Psoas muscle (tissue), 8 donors: ENCODE measurements at places on chromosomes 13 and 19. TPM values are rescaled to one million over a fixed set of nuclear protein-coding genes. Genes with fewer than 3 reads are reported as not detected.

Gene CYP4F2
- not detected for total RNA-seq

Gene FXYD1
- total RNA-seq: 409 TPM

Gene OR7D2
- not detected for total RNA-seq

Gene APC2
- 0.04 TPM for total RNA-seq

Gene THSD8
- 1.5 TPM for total RNA-seq

DNA sequence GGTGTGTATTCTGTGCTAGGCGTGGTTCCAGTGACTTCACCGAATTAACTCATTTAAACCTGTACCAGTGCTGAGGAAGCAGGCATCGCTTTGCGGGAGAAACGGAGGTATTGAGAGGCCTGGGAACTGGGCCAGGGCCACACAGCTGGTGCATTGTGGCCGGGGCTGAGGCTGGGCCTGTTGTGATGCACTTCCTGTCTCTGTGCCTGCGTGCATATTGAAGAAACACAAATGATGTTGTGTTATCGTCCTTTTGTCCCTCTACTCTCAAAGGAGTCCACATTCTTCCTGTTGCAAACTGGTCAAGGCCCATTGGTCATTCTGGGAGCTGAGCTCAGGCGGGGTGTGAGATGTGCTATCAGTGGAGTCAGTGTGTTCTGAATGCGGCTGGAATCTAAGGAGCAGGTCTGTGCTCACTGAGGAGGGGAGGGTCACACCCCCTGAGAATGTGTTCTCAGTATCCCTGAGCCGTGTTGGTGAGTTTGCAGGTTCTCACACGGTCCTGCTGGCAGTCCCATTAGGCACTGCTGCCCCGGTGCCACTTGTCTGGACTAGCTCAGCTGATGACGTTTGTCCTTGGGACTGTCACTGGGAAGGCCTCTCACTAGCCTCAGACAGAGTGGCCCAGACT lies 62.1 kb downstream of the ARHGEF7 start:
- peaks cover 87% of the 10 kb centered on the region for H3K4me1 ChIP-seq
- peak; percentile 65 for DNase-seq
- no peaks in the 10 kb centered on the region for H3K27me3 ChIP-seq
- no peaks in the 10 kb centered on the region for H3K36me3 ChIP-seq
- peak overlapping the region; percentile 3 for H3K4me3 ChIP-seq
- peak overlapping the region; percentile 77 for H3K27ac ChIP-seq

- no peaks in the 10 kb centered on the region for H3K4me1 ChIP-seq
- no peak for DNase-seq
- H3K36me3 ChIP-seq: no peaks in the 10 kb centered on the region
These were observed 147.3 kb downstream of the SLC7A1 start for GRCh38 chr13:29448174-29448573.

DNA sequence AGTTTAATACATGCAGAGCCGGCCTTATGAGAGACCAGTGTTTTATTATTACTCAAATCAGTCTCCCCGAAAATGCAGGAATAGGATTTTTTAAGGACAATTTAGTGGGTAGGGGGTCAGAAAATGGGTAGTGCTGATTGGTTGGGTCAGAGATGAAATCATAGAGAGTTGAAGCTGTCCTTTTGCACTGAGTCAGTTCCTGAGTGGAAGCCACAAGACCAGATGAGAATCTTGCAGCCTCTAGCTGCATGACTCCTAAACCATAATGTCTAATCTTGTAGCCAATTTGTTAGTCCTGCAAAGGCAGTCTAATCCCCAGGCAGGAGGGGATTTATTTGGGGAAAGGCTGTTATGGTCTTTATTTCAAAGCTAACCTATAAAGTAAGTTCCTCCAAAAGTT lies 1163.9 kb downstream of the DIAPH3 start:
- no peak overlapping the region for H3K4me3 ChIP-seq
- no peaks in the 10 kb centered on the region for H3K4me1 ChIP-seq
- no peaks in the 10 kb centered on the region for H3K36me3 ChIP-seq
- H3K27me3 ChIP-seq: no peaks in the 10 kb centered on the region
- no peak for DNase-seq

DNA sequence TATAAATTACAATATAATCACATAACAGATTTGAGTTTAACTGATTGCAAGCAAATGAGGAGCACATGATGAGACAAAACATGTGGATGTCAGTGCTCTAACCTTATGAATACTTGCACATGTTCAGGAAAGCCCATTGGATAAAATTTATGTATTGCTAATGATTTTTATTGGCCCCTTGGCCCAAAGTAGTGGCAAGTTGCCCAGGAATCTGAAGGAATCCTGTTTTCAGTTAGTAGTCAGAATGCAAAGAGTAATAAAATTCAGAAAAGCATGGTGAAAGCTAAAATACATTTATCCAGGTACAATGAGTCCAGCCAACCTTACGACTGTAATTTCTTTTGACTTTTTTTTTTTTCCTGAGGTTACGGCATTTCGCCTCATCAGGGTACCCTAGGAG lies 1539.4 kb downstream of the EFNB2 start:
- DNase-seq: no peak
- H3K27me3 ChIP-seq: no peaks in the 10 kb centered on the region
- H3K27ac ChIP-seq: no peak overlapping the region
- no peak overlapping the region for H3K4me3 ChIP-seq
- no peaks in the 10 kb centered on the region for H3K4me1 ChIP-seq

DNA sequence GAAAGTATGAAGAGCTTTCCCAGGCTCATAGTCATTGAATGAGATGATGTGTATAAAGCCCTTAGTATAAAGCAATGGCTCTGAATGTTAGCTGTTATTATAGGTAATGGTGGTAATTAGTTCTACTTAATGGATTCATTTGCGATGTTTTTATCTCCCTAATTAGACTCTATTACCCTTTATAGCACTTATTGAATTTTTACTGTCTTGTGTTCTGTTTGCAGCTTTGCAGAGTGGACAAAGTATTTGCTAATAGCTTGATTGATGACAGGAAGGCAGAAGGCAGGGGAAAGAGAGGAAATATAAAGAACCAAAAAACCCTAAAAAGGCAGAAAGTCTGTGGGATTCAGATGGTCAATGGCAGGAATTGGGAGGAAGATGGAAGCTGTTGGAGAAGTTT lies 524.4 kb upstream of the SPRY2 start:
- H3K4me3 ChIP-seq: no peak overlapping the region
- H3K27ac ChIP-seq: no peak overlapping the region
- no peaks in the 10 kb centered on the region for H3K36me3 ChIP-seq
- no peak for DNase-seq
- no peaks in the 10 kb centered on the region for H3K27me3 ChIP-seq

DNA sequence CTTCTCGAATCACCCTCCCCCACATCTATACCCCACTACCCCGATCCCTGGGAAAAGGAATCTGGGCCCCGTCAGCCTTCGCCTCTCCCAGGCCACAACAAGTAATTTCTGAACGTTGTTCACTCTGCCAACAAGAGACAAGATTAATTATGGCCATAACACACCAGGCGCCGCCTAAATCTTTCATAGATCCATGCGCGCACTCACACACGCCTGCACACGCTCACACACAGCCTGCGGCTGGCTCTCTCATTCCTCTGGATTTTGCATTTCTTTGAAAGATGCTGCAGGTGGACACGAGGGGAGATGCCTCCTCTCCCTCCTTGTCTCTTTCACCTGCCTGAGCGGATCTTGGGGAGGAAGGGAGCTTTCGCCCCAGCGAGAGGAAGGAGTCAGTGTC lies 17.1 kb downstream of the ZNRF4 start:
- H3K36me3 ChIP-seq: no peaks in the 10 kb centered on the region
- no peak overlapping the region for H3K27ac ChIP-seq
- no peak for DNase-seq
- H3K27me3 ChIP-seq: peaks cover 26% of the 10 kb centered on the region
- no peak overlapping the region for H3K4me3 ChIP-seq
- no peaks in the 10 kb centered on the region for H3K4me1 ChIP-seq

DNA sequence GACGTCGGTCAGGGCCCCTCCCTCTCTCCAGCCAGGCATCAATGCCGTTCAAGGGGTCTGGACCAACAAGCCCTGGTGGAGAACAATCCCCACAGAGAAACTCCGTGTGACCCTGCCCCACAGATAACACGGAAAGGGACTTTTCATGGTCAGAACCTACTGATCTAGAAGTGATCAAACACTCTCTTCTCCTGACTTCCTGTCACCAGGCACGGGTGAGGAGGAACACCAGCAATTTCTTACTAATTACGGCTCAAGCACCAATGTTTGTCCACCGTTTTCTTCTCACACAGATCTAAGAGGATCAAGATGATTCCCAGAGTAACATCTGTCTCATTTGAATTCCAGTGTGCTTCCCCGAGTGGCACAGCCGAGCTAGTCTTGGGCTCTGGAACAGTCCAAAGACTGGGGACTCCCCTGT lies 11.8 kb downstream of the RASA3 start:
- no peaks in the 10 kb centered on the region for H3K27me3 ChIP-seq
- no peak overlapping the region for H3K4me3 ChIP-seq
- no peak overlapping the region for H3K27ac ChIP-seq
- no peak for DNase-seq
- H3K4me1 ChIP-seq: peaks cover 54% of the 10 kb centered on the region
- H3K36me3 ChIP-seq: no peaks in the 10 kb centered on the region

DNA sequence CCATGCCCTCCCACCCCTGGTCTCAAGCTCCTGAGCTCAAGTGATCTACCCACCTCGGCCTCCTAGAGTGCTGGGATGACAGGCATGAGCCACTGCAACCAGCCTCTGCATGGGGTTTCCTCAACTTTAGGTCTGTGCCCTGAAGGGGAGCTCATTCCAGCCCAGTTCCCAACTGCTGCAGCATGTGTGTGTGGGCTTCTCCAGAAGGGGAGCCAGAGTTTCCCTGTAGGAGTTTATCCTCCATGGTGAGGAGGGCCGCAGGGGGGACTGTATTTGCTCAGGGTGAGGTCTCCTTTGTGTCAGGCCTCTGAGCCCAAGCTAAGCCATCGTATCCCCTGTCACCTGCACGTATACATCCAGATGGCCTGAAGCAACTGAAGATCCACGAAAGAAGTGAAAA lies 11.3 kb upstream of the ZNF808 start:
- no peak overlapping the region for H3K27ac ChIP-seq
- no peak for DNase-seq
- H3K36me3 ChIP-seq: no peaks in the 10 kb centered on the region

GRCh38 chr19:5983367-5983955 lies 5.5 kb upstream of the RANBP3 start:
- H3K4me1 ChIP-seq: peaks cover 8% of the 10 kb centered on the region
- no peak overlapping the region for H3K27ac ChIP-seq
- no peak for DNase-seq
- peaks cover 2% of the 10 kb centered on the region for H3K27me3 ChIP-seq
- no peaks in the 10 kb centered on the region for H3K36me3 ChIP-seq

DNA sequence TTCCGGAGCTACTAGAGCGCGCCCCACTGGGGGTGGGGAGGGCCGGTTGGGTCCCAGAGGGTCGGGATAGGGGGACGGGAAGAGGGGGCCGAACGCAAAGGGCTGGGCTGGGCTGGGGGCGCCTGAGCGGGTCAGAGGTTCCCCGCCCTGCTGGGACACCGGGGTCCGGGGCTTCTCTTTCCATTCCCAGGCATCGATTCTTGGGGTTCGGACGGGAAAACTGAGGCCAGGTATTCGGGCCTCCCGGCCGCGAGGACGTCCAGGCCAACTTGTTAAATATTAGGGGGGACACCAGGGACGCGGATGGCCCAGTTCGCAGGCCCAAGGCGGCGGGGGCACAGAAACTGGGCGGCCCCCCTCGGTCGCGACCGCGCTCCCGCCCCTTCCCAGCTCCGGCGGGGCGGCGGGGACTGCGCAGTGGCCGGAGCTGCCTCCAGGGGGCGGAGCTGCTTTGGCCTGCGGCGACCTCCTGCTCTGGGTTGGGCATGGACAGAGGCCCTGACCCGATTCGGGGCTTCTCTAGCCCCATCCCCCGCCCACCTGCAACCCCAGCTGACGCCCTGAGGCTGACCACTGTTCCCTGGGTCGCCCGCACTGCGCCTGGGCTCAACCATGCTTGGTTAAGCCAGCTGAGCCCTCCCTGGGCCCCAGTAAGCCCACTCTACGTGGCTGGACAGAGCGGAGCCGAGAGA lies 1.2 kb upstream of the KLF16 start:
- DNase-seq: peak; percentile 79
- peak overlapping the region; percentile 91 for H3K27ac ChIP-seq
- no peaks in the 10 kb centered on the region for H3K27me3 ChIP-seq
- peaks cover 8% of the 10 kb centered on the region for H3K4me1 ChIP-seq
- H3K36me3 ChIP-seq: no peaks in the 10 kb centered on the region

- no peaks in the 10 kb centered on the region for H3K4me1 ChIP-seq
- H3K36me3 ChIP-seq: no peaks in the 10 kb centered on the region
- H3K27me3 ChIP-seq: no peaks in the 10 kb centered on the region
- H3K4me3 ChIP-seq: no peak overlapping the region
These were observed 12.8 kb downstream of the ZNF439 start for GRCh38 chr19:11861301-11861700.

DNA sequence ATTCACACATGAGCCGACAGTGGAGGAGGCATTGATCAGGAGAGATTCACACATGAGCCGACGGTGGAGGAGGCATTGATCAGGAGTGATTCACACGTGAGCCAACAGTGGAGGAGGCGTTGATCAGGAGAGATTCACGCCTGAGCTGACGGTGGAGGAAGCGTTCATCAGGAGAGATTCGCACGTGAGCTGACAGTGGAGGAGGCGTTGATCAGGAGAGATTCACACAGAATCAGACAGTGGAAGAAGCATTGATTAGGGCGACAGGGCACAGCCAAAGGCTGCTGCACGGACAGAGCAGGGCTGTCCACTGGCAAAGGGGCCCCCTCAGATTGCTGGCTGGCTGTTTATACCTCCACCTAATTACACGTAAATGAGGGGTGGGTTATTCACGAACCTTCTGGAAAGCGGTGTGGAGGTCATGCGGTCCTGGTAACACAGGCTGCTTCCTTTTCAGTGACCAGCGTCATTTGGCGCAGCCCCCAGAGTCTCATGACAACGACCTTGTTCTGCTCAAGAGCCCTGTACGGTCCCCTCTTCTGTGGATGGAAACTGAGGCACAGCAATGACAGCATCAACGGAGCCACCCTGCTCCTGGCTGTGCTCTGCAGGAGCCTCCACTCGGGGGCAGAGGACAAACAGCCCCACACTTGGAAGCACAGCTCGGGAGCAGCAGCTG lies 50.6 kb upstream of the GAS6 start:
- no peaks in the 10 kb centered on the region for H3K36me3 ChIP-seq
- H3K4me1 ChIP-seq: no peaks in the 10 kb centered on the region
- H3K4me3 ChIP-seq: no peak overlapping the region
- H3K27me3 ChIP-seq: peaks cover 6% of the 10 kb centered on the region
